ENCODE measurements at places on chromosomes 12 and 14.
A peak's percentile ranks its signal among the peaks of the same experiment; 100 is the strongest.

DNA sequence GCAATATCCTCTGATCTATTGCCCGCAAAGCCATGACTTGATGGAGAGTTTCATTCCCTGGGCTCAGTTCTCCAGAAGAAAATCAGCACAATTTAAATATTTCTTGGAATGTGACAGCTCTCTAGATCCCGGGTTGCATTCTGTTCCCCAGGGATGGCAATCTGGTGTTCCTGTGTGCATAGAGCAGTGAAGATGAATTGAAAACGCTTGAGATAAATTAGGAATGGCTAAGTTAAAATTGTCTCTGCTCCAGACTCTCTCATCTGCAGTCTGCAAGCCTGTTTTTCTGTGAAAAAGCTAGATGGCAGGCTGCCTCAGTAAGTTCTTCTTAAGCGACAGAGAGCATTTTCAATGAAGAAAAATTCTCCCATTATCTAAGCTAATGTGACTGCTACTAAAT, 582.5 kb upstream of the MGAT4C start:
- no peak for DNase-seq

DNA sequence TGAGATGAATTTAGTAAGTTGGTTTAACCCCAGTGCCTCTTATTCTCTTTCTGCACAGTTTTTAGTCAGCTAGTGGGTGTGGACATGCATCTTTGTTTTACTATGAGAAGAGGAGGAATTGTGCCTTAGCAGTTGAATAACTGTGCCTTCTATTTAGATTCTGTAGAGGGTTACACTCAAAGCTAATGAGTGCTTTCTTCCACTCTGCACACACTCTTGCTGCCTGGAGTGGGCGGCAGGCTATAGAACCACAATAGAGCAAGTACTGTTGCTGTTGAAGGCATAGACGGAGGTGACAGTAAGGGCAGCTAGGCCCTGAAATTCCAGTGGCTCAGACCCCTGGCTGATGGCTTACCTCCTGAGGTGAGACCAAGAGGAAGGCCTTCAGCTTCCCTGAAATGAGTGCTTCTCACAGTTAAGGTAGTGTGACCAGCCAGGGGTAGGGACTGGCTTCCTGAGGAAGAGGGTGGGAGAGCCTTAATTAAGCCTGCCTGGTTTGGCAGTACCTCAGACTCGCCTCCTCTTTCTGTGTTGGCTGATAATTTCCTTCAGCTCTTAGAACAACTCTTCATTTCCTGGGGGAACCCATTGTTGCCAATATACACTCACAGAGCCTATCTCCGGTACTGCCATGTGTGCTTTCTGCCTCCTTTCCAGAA, 24.7 kb downstream of the SUSD6 start:
- no peak for DNase-seq

DNA sequence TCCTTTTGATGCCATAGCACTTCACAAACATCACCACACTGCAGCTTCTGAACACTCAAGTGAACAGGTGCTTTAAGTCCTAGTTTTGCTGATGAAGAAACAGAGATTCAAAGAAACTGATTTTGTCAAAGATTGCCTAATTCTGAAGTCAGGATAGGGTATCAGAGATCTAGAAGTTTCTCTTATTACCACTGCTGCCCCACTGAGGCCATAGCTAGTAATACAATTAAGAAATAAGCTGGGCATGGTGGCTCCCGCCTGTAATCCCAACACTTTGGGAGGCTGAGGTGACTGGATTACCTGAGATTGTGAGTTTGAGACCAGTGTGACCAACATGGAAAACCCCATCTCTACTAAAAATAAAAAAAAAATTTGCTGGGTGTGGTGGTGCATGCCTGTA, 458.3 kb upstream of the SEL1L start:
- DNase-seq: no peak

DNA sequence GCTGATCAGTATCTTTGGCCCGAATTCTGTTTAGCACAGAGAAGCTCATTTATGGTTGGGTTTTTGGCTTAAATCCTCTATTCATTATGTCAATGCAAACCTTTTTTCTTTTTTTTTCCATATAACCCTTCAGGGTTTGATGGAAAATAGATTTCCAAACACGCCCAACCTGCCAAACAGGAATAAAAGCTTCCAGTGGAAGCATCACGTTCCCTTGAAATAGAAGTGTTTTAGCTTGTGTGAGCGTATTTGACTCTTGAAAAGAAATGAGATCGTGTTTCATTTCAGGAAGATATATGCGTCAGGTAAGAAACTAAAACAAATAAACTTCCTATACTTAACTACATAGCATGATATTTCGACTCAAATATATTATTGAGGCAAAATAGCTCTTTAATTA, at the start of gene PIK3C2G:
PIK3C2G (plus strand) TSS at position 246 of the 400 bp plus-strand sequence. CDS start 20,564 bp downstream, outside the sequence.
- DNase-seq: no peak

- DNase-seq: peak; percentile 79
Measured at GRCh38 chr14:82710267-82710841, 1176.7 kb upstream of the SEL1L start.

GRCh38 chr14:46322076-46322475, 329.5 kb downstream of the RPL10L start:
- DNase-seq: no peak

DNA sequence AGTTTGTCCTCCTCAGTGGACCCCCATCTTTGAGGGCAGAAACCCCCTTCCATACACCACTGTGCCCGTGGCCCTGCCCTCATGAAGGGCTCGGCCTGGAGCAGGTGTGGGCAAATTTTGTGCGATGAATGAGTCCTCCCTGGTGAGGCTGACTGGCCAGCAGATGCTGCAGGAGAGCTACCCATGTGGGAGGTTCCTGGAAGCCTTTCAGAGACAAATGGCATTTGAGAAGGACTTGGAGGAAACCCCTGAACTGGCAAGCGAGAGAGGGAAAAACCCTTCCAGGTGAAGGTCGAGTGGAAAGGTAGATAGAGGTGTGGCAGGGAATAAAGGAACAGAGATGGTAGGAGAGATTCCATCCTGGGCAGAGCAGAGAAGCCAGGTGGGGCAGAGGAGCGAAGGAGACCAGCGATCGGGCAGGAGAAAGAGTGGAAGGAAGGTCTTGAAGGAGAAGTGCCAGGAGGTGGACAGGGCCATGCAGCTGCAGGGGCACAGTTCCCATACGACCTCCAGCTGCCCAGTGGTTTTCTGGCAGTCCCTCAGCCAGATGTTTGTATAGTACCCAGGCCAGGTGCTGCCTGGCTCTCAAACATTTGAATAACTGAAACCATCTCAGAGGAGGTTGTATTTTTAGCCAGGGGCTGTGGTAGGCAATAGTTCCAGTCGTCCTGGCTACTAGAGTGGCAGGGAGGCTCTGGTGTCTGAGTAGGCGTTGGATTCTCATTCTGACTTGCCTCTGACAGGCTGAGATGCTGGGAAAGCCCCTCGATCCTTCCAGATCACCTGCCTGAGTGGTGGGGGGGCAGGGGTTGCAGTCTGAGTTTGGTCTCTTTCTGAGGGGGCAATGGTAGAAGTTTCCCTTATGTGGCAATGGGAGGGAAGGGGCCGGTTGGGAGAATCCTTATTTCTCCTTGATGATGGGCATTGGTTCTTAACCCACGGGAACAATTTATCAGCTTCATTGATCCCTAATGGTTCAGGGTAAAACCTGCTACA, 40.1 kb downstream of the FBXL14 start:
- DNase-seq: no peak

- peak; percentile 1 for DNase-seq
Measured at GRCh38 chr12:72546106-72546505, 273.9 kb downstream of the TRHDE start.

DNA sequence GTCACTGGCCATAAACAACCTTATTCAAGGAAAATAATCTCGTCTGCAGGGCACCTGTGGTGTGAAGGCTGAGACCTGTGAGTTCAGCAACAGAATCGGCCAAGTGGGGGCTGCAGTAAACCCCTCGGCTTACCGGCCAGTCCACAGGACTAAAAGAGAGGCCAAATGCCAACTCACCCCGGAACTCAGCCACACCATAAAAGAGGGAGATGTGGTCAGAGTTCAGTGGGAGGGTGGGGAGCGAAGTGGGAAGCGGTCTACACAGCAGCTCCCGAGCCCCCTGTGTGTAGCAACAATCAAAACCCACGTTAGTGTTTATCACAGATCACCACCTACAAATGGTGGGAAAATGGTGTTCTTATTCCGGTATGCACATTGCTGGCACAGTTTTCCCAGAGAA, 153.0 kb downstream of the PIWIL1 start:
- no peak for DNase-seq

- DNase-seq: no peak
Measured at GRCh38 chr12:34209259-34209835, 187.1 kb downstream of the ALG10 start.

GRCh38 chr12:122088179-122088810, 9.7 kb downstream of the MLXIP start:
- DNase-seq: no peak

GRCh38 chr14:52898496-52898895, 52.4 kb downstream of the FERMT2 start:
- DNase-seq: no peak

DNA sequence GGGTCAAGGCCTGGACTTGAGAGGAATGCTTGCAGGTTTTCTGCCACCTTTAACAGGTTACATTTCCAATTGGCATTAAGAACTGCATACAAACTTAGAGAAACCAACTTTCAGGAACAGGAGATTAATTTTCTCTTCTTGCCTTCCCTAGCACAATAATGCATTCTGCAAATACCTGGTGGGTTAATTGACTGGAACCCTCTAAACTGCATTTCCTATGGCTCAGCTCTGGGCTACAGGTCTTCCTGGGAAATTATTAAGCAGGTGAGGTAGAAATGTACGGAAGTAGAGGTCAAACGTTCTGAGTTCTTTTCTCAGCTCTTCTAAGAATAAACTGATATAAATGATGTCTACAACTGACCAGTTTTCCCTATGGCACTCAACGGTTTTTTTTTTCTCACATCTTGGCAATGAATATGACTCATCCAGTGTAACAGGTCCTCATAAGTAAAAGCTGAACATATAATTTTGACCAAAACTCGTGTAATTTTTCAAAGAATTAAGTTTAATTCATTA, 144.9 kb upstream of the PELI2 start:
- DNase-seq: peak; percentile 18

- no peak for DNase-seq
Measured at GRCh38 chr14:77709412-77709811, 1.5 kb downstream of the SLIRP start.

GRCh38 chr12:53467082-53467481, 15.2 kb downstream of the PCBP2 start:
- no peak for DNase-seq

DNA sequence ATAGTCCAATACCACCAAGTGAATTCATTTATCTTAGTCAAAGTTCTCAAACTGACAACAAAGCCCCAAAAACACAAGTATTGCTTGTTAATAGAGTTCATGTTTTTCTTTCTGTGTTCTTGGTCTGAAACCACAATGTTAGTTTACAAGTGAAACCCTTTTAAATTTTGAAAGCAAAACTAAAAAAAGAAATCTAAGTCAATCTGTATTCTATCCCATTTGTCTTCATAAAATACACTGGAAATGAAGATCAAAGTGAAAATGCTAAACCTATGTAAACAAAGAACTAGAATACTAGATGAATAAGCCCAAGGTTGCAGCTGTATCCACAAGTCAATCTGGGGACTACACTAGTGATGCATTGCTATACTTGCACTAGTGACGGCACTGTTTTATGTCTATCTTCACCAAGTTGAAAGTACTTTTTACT, 10.4 kb downstream of the MAP4K5 start:
- DNase-seq: peak; percentile 57

- no peak for DNase-seq
Measured at GRCh38 chr14:105865266-105865903, 339.0 kb downstream of the TMEM121 start.

- DNase-seq: no peak
Measured at GRCh38 chr14:33699300-33699983, 251.4 kb downstream of the EGLN3 start.

- DNase-seq: peak; percentile 44
Measured at GRCh38 chr14:22657861-22658260, 13.7 kb upstream of the OR6J1 start.

GRCh38 chr12:131436922-131437705, 273.8 kb upstream of the SFSWAP start:
- no peak for DNase-seq

- DNase-seq: no peak
Measured at GRCh38 chr14:32136027-32136825, 59.1 kb downstream of the ARHGAP5 start.

GRCh38 chr14:95523815-95524448, 7.5 kb upstream of the SYNE3 start:
- no peak for DNase-seq

DNA sequence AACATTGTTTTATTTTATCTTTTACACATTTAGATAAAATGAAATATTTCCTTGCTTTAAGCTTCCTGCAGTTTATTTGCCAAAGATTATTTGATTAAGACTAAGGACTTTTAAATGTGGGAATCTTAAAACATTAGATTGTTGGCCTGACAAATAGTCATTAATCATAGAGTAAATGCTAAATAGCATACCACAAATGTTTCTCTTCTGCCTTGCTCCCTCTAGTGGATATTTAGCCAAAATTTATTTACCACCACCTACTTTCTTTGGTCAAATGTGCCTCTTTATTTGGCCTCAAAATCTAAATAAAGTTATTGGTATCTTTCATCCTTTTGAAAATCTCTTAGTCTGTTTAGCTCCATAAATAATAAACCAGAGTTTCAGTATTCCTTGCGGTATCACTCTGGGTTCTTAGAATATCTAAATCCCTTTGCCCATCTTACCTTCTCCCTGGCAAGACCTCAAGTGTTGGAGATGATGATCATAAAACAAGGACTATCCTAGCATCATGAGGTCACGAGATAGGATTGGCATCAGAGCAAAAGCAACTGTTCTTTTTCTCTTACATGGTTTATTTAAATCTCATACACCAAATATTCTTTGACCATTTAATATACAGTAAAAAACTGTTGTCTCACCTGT, 150.6 kb upstream of the AEBP2 start:
- DNase-seq: peak; percentile 53

- no peak for DNase-seq
Measured at GRCh38 chr12:21387174-21387573, 14.5 kb downstream of the IAPP start.

GRCh38 chr14:53613404-53614253, 343.0 kb downstream of the BMP4 start:
- DNase-seq: peak; percentile 62

DNA sequence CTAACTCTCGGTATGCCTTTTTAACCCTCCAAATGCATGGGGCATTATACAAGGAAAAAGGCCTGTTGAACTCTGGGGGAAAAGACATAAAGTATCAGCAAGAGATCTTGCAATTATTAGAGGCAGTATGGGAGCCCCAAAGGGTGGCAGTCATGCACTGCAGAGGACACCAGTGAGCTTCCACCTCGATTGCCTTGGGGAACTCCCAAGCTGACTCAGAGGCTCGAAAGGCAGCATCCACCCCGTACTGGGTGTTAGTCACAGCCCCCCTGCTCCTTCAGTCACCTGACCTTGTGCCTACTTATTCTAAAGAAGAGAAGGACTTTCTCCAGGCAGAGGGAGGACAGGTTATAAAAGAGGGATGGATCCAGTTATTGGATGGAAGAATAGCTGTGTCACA, 781.4 kb upstream of the TMEM132C start:
- DNase-seq: peak; percentile 81

DNA sequence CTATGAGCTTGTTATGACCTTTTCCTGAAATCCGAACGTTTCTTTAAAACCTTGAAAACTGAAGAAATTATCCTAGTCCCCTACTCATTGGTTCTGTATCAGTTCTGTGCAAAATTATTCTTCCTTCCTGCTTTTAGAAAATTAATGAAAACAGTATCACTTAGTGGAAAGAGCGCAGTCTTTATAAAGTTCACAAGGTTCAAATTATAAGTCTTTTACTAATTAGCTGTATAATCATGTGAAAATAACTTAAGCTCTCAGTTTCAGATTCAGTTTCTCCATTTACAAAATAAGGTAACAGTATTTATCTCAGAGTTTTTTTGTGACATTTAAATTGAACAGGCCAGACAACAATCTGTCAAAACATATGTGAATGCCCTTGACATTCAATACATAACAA, 306.1 kb downstream of the ADAMTS20 start:
- DNase-seq: no peak

Data from astrocyte of the hippocampus (primary cell).